Left renal pelvis (tissue), 4 donors: ENCODE measurements at places on chromosomes 11 and 22. TPM values are rescaled to one million over a fixed set of nuclear protein-coding genes. Genes with fewer than 3 reads are reported as not detected.

GRCh38 chr11:12235553-12235946 lies 125.2 kb downstream of the MICAL2 start:
- DNase-seq, result no peak

DNA sequence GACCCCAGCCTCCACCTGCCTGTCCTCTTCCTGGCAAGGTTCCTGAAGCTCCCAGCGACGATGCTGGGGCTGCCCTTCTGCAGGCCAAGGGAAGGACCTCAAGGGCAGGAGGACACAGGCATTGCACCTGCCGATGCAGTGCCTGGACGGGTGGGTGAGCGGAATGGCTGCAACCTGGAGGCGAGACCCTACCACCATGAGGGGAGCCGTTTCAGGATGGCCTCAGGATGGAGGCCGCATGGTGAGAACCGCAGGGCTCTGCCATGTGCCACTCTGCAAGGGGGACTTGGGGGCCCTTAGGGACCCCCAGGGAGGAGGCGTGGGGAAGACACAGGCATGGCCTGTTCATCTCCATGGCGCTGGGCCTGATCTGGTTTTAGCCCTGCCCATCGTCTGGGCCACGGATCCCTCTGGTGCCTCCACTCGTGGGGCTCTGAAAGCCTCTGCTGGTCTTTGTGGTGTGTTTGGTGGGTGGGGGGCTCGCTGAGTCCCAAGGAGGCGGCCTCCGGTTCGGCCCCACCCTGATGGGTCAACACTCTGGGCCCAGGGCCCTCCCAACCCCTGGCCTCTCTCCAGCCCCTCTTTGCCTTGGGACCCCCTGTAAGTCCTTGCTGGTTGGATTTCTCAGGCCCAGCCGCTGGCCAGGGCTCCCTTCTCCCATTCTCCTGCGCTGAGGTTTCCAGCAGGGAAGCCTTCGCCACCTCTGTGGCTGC lies 1.3 kb upstream of the LSP1 start:
- no peak for DNase-seq

DNA sequence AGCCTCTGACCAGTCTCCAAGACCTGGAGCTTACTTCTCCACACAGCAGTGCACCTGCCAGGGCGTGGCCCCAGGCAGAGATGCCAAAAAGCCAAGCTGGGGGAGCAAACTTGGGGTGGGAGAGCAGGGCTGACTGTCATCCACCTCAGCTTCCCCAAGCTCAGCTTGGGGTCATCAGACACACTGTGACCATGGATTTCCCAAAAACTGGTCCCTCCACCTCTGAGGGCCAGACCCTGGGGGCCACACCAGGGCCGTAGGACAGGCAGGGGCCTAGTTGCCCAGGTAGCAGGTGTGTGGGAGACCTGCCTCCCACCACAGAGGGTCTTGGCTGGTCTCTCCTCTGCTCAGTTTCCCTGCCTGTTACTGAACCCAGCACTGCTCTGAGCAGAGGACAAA lies 30.6 kb downstream of the ARVCF start:
- DNase-seq, result no peak

- no peak for DNase-seq
Observed at GRCh38 chr22:30881361-30882183, 87.0 kb downstream of the MORC2 start.

- no peak for DNase-seq
Observed at GRCh38 chr11:109968781-109969180, 124.4 kb upstream of the ZC3H12C start.

LGR4 gene
- polyA plus RNA-seq, result 45.8 TPM

TSPAN32 gene
- polyA plus RNA-seq, result 1.3 TPM
